ENCODE measurements at places on chromosomes 1 and 21.

DNA sequence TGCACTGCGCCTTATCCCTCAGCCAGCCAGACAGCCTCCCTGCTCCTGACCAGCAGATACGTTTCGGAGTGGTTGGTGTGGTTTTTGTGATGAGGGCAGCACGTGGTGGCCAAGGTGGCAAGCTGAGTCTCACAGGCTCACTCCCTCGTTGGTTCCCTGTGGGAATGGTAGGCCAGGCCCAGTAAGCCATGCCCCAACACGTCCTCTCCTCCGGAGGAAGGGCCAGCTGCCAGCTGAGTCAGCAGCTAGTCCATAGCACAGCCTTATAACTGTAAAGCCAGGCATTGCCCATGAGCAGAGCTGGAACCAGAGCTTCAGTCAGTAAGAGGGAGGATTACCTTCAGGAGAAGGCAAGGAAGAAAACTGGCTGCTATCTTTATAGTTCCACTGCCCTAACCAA lies 29.5 kb downstream of the SZRD1 start:
- no peak for DNase-seq

GRCh38 chr1:117295001-117295400 lies 72.2 kb upstream of the MAN1A2 start:
- no peak for DNase-seq

DNA sequence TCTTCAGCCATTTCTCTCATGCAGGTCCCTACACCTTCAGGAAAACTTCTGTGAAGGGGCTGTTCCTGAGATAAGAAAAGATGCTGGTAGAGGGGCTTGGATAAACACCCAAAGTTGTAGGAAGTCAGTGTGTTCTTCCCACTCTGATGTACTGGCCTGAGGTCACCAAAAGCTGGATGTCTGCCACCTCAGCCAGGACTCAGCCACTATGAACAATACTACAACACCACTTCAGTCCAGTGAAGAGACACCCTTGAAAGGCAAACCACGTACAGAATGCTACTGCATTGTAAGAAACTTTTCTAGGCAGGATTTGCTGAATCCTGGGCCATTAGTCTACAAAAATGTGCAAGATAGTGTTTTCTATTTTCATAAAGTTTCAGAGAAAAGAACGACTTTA lies 2.4 kb downstream of the PTPN14 start:
- DNase-seq, result no peak

GRCh38 chr21:36419996-36420395 lies 34.8 kb downstream of the CHAF1B start:
- peak; percentile 58 for DNase-seq

DNA sequence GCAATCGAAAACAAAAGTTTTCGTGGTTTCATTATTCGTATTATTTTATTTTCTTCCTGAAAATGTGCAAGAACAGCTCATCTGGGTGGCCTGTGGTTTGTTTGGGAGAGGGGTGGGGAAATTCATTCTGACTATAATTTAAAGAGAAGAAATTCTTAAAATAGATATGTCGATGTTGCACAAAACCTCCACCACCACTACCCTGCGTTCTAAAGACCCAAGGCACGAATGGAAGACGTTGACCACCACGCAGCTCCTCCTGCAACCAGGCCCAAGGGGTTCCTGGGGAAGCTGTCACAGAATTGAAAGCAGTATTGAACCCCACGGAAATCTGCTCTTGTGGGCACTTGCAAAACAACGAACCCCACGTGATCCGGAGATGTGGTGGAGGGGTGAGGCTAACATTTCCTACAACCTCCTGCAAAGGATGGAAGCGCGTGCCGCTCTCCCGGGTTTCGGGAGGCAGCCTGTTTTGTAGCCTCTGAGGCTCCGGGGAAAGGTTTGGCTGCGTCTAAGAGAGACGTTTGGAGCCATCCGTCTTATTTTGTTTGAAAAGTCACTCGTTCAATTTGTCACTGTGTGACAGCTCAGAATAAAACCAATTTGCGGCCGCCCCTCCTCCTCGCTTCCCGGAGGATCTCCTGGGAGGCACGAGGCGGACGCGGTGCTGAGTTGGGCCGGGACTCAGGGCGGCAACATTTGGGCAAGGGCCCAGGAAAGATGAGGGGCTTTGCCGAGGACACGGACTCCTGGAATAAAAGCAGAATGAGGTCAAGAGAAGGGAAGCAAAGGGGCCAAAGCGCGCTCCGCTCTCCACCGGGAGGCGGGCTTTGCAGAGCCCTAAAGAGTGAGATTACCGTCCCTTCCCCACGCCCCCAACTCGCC lies 810 bp upstream of the HLX start:
- DNase-seq, result no peak

GRCh38 chr1:19336543-19336942 lies 24.4 kb downstream of the SLC66A1 start:
- no peak for DNase-seq

GRCh38 chr1:67482733-67483482 lies 52.7 kb upstream of the SERBP1 start:
- DNase-seq, result no peak

DNA sequence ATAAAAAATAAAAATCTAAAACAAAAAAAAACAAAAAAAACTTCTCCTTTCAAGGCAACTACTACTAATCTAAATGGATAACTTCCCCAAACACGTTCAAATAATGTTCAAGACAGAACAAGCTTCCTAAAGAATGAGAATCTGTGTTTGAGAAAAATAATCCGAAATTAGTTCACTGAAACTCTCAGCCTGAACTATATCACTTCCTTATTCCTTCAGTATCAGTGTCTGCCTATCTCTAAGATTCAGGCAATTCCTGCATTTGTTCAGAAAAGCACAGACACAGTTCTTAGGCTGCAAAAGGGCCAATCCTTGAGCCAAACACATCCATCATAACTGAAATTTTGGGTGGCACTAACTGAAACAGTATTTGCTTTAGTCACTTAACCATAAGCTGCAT lies 22.4 kb downstream of the DSTYK start:
- DNase-seq, result no peak

- no peak for DNase-seq
Measured at GRCh38 chr1:233664804-233665574, 51.1 kb downstream of the KCNK1 start.

GRCh38 chr1:5947978-5948680 lies 44.1 kb downstream of the NPHP4 start:
- DNase-seq, result no peak

GRCh38 chr21:44844256-44844655 lies 26.4 kb upstream of the SUMO3 start:
- DNase-seq, result no peak

DNA sequence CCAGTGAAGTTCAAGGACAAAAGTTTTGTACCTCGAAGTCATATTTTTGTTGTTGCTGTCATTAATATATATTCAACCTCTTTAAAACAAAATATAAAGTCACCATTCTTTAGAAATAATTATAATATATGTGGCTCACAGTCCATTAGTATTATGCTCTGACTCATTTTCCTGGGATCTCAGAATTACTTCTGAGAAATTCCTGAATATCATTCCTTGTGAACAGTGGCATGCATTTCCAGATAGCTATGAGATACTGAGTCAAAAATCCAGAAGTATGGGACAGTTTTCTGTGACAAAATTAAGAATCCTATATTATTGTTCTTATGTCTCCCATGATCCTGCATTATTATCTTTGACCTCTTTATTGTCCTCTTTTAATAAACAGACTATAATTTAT lies 13.8 kb upstream of the RGS21 start:
- DNase-seq, result no peak

- no peak for DNase-seq
Measured at GRCh38 chr1:93620841-93621210, 60.8 kb downstream of the BCAR3 start.

- no peak for DNase-seq
Measured at GRCh38 chr1:30704765-30705509, 18.4 kb downstream of the MATN1 start.

DNA sequence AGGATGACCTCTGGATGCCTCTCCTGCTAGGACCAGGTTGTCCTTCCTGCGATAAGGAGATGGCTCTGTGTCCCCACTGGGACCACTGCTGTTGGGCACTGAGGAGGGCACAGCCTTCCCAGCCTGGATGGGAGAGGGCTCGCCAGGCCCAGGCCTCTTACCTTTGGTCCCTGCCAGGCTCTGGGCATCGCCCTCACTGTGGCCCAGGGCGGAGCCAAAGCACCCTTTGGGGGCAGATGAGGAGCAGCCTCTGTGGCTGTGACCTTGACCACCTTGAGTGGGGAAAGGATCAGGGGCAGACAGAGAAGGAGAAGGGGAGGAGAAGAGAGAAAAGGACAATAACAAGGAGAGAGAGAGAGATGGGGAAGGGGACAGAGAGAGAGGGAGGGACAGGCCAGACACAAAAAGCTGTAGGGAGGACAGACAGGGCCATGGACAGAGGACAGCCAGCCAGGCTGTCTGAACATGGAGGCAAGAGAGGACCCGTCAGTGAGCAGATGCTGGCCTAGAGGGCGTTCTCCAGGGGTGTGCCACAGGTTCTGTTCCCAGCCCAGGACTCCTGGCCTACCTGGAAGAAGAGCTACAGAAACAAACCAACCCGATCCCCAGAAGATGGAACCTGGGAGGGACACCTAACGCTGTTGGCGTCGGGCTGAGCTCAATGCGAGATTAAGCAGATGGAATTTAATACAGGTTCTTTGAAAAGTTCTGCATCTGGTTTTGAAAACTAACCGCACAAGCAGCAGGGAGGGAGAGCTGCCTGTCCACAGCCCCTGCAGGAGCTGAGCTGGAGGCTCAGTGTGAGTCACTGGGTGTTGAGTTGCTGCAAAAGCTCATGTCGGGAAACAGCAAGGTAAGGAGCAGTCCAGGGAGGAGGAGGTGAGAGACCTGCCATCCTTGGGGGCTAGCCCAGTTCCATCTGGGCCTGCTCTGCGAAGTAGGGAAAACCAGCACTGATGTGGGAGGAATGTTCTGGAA lies 262.1 kb downstream of the PTPRU start:
- DNase-seq, result no peak

- no peak for DNase-seq
Measured at GRCh38 chr1:177471244-177471643, 300.5 kb downstream of the BRINP2 start.

DNA sequence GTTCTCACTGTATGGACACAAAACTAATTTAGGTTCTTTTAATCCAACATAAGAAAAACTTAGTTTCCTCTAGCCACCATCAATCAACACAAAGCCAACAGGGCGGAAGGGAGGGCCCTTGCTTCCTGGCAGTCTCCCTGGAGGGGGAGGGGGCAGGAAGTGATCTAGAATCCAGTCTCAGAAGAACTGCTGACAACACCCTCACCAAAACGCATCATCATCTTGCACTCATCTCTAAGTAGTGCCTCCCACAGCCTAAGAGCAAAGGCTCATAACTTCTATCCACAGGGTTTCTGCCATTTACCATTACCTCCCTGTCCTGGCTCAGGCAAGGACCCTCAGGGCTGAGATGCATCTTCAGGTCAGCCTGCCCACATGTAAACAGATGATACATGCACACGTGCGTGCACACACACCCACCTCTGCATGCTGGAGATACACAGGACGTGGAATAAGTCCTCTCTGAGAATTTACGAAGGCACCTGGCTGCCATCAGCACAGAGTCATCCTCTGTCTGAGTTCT lies 20.5 kb downstream of the HIVEP3 start:
- DNase-seq, result no peak

DNA sequence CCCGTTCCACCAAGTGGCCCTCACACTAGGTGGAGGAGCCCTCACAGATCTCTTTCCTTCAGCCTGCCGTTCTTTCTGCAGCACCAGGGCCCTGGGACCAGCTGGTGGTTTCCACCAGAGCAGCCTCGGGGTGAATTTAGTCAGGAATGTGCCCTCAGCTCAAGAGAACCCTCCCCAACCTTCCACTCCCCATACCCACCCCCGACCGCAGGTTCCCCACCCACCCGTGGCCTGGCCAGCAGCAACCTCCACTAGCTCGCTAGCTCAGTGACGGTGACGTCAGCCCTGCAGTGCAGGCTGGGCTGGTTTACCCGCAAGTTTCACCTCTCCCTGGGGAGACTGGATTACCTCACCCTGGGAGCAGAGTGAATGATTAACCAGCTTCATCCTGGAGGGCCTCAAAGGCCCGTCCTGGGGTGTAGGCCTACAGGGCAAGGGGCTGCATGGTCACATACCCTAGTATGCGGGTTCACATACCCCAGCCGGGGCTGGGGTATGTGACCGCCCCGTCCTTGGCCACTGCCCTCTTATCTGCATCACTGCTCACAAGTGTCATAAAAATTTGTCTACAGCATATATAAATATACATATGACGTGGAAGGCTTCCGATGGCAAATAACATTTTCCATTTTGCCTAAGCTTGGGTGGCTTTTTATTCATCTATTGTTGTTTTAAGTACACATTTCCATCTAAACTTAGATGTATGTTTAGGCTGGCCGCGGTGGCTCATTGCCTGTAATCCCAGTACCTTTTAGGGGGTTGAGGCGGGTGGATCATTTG lies 24.5 kb downstream of the ELF3 start:
- no peak for DNase-seq

- DNase-seq, result no peak
Measured at GRCh38 chr1:54805466-54805865, 4.3 kb upstream of the TTC22 start.

DNA sequence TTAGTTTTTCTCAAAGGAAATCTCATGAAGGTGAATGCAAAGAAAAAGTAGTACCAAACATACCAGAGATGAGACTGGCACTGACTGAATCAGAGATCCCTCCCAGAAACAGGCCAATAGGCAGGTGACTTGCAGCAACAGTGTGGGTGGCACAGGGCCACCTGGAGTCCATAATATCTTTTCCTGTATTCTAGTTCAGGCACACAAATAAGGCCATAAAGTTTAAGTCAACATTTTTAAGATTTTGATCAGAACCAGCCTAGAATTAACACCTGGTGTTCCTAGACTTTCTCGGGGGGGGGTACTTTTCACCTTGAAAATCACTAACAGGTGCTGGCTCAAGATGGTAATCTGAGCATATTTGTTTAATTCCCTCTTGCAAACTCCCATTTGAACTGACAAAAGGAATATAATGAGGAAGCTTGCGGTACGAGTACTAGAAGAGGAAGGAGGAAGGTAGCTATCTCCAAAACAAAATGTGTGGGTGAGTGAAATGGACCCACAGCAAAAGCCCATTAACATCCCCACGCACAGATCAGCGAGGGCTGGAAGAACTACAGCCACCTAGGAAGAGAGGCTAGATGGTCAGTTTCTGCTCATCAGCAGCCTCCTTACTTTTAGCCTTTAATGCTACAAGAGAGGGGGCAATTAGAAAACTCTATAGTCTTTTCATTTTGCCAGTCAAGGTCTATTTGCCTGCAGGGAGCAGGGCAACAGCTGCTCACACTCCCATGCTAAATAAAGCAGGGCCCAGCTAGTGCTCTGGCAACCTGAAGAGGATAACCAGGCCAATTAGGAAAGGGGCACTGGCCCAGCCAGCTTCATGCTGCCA lies 18.9 kb downstream of the SDE2 start:
- peak; percentile 72 for DNase-seq

DNA sequence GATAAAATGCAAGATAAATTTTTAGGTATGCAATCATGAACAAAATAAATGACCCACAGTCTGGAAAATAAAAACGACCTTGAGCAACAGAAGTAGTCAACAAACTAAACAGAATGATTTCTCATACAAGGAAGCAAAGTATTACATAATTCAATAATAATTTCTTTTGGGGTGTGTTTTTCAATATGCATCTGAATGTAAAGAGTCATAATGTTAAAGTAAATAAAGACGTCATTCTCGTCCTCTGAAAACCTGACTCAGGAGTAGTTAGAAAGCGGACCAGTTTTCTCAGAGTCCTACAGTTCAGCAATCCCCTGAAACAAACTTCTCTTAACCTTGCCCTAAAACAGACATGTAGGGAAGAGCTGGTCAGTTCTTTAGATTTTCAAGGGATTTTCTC lies 18.6 kb downstream of the CDC42BPA start:
- DNase-seq, result no peak

GRCh38 chr21:30234643-30235042 lies 18.7 kb upstream of the CLDN8 start:
- DNase-seq, result no peak
